IPS DF 6.9 (cell line): ENCODE measurements at places on chromosomes 2 and 18.
A peak's percentile ranks its signal among the peaks of the same experiment; 100 is the strongest.

- no peak for DNase-seq
Observed at GRCh38 chr2:131026919-131027318, 66.3 kb downstream of the FAM168B start.

DNA sequence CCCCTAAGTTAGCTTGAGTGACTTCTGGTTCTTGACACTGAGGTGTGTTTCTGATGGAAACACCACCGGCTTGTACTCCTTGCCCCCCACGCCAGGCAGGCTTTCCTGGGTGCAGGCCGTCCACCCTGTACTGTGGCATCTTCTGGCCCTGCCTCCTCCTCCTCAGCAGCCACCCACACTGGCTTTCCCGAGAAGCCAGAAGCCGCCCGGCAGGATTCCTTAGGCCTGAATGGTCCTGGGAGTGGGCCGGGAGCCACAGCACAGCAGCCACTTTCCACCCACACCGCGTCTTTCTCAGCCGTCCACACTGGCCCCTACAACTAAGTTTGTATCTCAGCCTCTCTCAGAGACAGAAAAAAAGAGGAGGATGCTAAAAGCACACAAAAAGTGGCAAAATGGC is 2.1 kb upstream of the HSBP1L1 start:
- no peak for DNase-seq

- no peak for DNase-seq
Observed at GRCh38 chr2:223079378-223079777, 27.4 kb downstream of the KCNE4 start.

DNA sequence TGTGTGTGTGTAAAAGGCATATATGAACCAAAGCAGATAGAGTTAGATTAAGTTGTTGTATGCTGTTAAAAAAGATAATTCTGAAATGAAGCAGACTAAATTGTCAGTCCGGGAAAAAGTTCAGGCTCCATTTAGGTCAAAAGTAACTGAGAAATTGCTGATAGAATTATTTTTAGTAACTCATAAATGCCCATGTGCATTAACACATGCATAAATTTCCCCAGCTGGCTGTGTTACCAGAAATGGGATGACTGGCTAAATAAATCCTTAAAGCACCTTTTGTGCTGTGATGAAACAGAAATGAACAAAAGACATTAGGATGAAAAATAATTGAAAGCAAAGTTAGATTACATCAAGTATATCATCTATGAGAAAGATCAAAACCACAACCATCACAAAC is 111.3 kb downstream of the NYAP2 start:
- no peak for DNase-seq

- no peak for DNase-seq
Observed at GRCh38 chr2:136297994-136298393, 180.0 kb upstream of the CXCR4 start.

GRCh38 chr18:39513186-39513585 is 1947.6 kb upstream of the CELF4 start:
- no peak for DNase-seq

DNA sequence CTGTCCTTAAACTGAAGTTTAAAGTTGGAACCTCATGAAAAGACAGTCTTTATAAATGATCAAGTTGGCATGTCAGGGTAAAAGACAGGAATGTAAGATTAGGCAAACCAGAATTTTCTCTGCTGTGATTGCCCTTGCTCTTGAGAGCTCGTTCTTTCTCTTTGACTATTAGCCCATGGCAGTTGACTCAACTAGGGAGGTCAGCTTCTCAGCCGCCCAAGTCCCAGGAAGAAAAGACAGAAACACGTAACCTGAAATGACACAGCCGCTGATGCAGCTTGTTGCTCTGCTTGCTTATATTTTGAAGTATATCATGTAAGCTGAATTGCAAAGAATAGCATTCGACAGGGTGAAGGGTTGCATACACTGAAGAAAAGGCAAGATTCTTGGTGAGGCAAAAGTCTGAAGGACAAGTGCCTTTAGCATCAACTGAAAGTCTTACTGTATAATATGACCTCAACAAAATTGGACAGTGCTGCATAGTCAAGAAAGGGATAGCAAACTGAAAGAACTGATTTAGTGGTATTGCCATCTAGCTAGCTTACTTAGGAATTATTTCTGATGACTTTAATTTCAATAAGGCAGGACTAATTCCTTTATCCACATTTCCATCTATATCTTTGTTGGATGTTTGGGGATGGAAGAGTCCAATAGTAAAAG is 54.7 kb downstream of the ARHGAP15 start:
- no peak for DNase-seq

GRCh38 chr18:80059945-80060344 is 25.7 kb downstream of the RBFA start:
- no peak for DNase-seq

DNA sequence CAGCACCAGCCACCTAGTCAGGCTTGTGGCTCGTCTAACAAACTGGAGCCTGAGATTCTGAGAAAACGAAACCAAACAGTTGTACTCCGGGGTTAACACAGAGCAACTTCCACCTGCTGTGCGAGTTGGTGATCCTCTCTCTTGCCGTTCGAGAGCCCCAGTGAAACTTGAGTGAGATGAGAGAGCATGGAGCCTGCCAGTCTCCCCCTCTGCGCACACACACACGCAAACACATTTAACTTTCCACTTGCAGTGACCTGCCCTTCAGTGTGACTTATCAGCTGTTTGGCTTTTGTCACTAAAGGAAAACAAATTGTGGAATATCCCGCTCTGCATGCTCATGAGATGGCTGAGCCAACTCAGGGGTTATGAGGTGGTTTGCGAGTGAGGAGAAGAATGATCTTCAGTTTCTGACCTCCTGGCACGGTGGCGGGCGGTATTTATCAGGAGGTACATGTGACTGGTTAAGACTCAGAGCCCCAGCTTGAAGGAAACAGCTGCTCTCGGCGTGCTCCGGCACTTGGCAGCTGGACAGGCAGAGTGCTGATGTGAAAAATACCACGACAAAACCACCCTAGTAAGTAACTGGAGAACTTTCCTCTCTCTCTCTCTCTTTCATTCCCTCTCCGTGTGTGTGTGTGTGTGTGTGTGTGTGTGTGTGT is at the start of gene RASGRP3:
Gene RASGRP3 (plus strand): TSS at position 519 of the 662 bp plus-strand sequence. CDS start 38,488 bp downstream, outside the sequence.
- no peak for DNase-seq

GRCh38 chr2:173862612-173863217 is 102.5 kb downstream of the SP3 start:
- no peak for DNase-seq

DNA sequence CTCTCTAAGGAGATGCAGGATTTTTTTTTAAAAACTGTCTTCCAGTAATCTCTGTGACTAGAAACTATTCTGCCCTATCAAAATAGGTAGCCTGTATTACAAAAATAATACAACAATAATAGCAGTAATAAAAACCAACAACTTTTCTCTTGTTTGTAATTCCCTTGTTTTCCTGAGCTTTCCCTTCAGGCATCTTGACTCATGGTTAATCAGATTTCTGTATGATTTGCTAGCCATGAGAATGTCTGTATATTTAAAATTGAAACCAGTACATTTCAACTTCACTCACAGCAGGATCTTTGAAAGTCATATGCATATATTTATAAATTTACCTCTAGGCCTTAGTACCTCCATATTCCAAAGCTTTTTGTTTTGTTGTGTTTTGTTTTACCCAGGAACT is 38.2 kb downstream of the SLC4A10 start:
- DNase-seq: no peak

GRCh38 chr2:224417947-224418346 is 16.0 kb upstream of the FAM124B start:
- DNase-seq: no peak

- no peak for DNase-seq
Observed at GRCh38 chr2:221402072-221402471, 170.0 kb downstream of the EPHA4 start.

- DNase-seq: no peak
Observed at GRCh38 chr2:226463154-226463553, 336.5 kb downstream of the IRS1 start.

DNA sequence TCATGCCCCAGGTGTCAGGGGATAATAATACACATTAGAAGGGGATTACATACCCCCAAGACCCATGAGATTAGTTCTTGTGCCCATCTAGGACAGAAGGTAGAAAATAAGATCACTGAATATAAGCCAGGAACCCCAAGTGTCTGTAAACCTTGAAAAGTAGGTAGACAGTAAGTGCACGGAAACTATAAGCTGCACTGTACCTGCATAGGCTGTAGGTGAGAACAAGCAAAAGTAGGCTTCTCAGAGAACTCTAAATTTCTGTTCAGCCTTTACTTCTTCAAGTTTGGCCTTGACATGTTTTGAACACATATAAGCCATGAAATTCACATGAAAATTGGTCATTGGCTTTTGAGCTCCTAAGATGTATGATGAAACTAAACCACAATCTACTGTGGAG is 113.0 kb upstream of the FSIP2 start:
- no peak for DNase-seq

GRCh38 chr18:80232030-80232429 is 15.3 kb downstream of the PARD6G start:
- no peak for DNase-seq

- DNase-seq: no peak
Observed at GRCh38 chr2:134586326-134586965, 132.4 kb downstream of the TMEM163 start.

DNA sequence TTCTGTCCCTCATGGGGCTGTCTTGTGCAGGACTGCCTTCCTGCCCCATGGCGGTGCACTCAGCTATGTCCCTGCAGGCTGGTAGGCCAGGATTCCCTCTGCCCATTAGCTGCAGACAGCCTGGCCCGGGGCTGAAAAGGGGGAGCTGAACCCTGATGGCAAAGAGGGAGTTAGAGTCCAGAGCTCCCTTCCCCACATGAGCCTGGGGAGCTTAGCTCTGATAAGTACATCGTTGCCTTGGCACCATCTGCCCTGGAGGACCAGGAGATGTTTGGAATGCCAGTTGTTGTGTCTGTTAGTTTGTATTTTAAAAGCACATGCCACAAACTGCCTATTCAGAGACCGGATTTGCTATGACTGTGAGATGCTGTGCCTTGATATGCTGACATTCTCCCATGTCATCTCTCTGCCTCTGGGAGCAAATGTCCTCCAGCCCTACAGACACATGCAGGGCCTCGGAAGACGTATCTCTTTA is 65.1 kb upstream of the AFF3 start:
- no peak for DNase-seq

DNA sequence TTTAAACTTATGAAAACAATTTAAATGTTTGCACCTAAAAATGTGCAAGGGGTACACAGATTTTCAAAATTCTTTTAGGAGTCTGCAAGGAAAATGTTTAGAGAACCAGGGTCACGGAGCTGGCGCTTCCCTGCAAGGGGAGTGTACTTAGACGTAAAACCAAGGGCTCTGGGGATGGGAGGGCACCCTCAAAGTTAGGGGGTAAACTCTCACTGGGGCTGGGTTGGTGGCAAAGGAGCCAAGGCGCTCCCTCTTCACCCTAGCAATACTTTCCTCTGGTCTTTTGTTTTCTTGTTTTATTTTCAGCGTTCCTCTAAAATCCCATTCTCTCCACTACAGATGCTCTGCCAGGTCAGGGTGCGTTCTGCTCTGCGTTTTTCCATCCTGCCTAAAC is 20.0 kb downstream of the TMEM247 start:
- no peak for DNase-seq

- no peak for DNase-seq
Observed at GRCh38 chr2:196322973-196323810, 151.8 kb upstream of the STK17B start.

GRCh38 chr18:12679183-12679786 is 21.4 kb upstream of the SPIRE1 start:
- DNase-seq: no peak

DNA sequence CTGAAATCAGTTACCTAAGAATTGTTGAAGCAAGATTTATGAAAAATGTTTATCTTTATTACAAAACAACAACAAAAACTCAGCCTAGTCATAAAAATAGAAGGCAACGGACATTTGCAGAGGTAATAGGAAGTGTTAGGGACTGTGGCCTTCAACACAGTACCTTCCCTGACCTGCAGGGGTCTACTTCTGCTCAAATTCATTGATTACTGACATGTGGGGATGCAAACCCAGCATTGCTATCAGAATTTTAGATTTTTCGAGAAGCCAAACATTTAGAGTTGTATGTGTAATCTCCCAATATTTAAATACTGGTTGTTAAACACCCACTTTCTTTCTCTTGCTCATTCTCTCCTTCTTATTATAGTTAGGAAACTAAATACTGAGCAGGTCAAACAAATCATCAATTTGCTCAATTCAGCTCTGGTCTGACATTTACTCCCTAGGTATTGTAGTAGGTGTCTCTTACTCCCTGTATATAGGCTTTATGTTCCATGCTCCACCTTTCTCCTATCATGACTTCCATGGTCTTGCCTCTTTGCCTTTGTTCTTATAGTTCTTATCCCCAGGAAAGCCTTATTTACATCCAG is 198.5 kb downstream of the UBE2E3 start:
- DNase-seq: peak; percentile 33

DNA sequence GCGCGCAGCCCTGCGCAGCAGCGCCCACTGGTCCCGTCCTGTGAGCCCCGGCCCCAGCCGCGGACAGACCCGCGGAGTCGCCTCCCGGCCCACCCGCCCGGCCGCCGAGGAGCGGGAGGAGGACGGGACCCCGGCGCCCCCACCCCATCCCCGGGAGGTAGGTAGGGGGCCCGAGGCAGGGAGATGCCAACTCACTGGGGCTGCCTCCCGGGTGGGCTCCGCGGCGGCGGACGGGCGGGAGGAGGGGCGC is 160 bp downstream of the SPTBN1 start:
- no peak for DNase-seq

- DNase-seq: no peak
Observed at GRCh38 chr2:133286326-133286922, 281.8 kb downstream of the NCKAP5 start.

DNA sequence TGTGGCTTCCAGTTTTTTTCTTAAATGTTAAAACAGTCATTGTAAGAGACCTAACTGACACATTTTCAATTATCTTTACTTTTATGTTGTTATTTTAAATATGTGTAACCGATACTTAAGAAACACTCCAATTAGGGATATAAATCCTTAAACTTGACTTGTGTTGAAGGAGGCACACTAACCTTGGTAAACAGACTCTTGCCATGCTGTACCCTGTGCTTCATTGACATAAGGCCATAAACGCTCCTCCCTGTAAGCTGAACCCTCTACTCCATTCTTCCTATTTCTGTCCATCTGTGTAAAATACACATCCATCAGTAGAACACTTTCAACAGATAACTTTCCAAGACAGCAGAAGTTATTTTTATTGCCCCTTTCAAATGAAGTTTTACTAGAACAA is 780.5 kb upstream of the FAM98A start:
- no peak for DNase-seq

DNA sequence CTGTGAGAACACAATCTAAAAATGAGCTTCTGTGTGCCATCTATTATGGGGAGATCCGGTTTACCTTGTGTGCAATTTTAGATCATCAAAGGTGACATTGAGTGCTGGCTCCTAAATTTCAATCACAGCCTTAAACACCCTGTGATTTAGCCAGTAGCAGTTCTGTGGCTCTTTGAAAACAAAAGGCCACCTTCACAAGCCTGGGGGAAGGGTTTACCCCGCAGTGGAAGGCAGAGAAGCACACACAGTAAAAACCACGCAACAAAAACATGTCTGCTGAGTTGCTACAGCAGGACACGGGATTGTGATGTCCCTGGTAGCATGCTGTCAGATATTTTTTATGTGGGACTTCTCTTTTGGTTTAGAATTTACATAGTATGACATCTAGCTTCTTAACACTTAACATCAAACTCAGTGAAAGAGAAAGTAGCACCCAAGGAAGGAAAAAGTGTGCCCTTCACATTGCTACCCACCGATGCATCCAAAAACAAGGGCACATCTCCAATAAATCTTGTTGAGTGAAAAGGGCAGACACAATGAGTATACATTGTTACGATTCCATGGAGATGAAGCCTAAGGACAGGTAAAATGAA is 56.1 kb upstream of the RNF152 start:
- no peak for DNase-seq

- no peak for DNase-seq
Observed at GRCh38 chr18:75474332-75474731, 46.8 kb upstream of the SMIM21 start.

GRCh38 chr2:28664120-28664842 is 87.3 kb upstream of the PPP1CB start:
- DNase-seq: no peak
